ENCODE measurements at places on chromosomes 3 and 15.
A peak's percentile ranks its signal among the peaks of the same experiment; 100 is the strongest.

DNA sequence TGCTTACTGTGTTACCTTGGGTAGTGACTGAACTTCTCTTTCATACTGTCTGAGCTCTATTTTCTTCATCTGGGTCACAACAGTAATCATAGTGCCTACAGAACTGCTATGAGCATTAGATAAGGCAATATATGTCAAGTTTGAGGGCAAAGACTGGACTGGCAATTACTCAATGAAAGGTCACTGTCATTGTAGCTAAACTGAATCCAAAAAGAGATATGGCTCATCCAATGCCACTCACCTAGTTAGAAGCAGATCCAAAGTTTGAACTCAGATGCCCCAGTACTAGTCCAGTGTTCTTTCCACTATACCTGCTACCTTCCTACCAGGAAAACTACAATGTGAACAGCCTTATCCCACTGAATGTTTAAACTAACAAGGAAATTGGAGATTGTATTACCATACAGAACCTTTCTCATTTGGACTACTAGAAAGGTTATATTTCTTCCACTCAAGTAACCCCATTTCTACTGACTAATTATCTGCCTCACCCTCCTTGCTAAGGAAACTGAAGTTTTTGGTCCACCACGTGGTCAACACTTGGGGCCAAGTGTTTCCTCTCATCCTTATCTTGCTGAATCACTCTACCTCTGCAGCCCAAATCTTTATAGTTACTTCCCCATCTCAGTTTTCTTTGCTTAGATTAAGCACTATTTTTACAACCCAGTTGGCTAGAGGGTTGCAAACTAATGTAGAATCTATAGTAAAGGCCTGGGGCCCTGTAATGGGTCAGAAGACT is 202.3 kb upstream of the LPP start:
- peaks cover 19% of the 10 kb centered on the region for H3K4me1 ChIP-seq
- no peaks in the 10 kb centered on the region for H3K36me3 ChIP-seq
- no peaks in the 10 kb centered on the region for H3K27me3 ChIP-seq
- H3K4me3 ChIP-seq = no peak overlapping the region
- no peak overlapping the region for H3K27ac ChIP-seq

DNA sequence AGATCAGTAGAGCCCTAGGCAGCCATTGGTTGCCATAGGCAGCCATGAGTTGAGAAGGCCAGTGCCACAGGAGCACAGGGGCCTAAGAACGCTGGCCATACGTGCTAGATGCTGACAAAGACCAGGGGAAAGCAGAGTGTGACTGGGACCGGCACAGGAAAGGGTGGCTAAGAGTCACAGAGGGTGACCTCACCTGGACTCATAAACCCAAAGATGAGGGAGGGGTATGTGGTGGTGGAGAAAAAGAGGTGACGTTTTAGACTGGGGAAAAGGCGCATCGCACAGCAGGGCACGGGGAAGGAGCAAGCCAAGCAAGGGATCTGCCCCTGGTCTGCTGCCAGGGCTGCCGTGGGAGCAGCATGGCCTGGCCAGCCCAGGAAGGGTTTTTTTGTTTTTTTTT is 122.5 kb downstream of the VGLL4 start:
- H3K27ac ChIP-seq = no peak overlapping the region

DNA sequence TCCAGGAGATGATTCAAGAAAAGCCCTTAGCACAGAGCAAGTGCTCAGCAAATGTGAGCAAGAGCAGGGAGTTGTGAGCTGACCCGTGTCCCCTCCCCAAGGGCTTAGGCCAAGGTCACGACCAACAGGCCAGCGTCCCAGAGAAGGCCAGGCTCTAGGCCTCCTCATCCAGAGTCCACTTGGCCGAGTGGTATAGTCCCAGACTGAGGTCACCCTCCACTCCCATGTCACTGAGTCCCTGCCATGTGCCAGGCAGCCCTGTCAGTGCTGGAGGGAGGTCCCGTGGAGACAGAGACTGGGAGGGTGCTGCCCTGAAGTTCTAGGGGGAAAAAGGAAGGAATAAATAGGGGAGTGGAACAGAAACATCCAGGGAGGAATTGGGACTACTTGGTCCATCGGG is 44.0 kb downstream of the TPRA1 start:
- no peak overlapping the region for H3K4me3 ChIP-seq
- no peaks in the 10 kb centered on the region for H3K4me1 ChIP-seq
- peak overlapping the region; percentile 79 for H3K27ac ChIP-seq
- H3K27me3 ChIP-seq = no peaks in the 10 kb centered on the region

GRCh38 chr3:68681766-68682165 is 250.6 kb downstream of the TAFA4 start:
- no peaks in the 10 kb centered on the region for H3K36me3 ChIP-seq
- no peak overlapping the region for H3K27ac ChIP-seq
- peaks cover 10% of the 10 kb centered on the region for H3K4me1 ChIP-seq
- H3K4me3 ChIP-seq = no peak overlapping the region

DNA sequence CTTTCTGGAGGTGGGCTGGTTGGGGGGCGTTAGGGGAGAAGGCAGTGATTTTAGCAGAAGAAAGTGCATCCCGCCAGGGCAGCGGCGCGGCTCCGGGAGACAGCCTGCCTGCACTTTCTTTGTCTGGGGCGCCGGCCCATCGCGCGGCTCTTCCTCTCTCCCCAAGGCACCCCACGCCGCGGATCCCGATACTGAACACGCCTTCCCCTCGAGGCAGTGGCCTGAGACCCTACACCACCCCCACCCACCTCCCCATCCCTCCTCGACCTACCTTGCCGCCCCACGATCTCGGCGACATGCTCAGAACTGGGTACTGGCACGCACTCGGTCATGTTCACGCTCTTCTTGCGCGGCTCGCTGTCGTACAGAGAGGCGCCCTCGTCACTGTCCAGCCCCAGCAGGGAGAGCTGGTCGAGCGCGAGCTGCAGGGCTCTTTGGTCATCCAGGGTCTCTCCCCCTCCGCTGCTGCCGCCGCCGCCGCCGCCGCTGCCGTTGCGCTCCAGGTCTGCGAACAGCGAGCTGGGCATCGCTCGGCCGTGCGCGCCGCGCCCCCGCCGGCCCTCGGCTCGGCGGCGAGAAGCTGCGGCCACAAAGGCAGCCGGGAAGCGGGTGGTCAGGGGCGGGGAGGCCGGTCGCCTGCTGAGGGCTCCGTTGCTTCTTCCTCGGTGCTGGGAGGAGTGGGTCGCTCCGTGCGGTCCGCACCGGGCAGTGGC is 483 bp downstream of the MEX3B start:
- peak overlapping the region; percentile 79 for H3K4me3 ChIP-seq
- DNase-seq = peak; percentile 68
- H3K27ac ChIP-seq = peak overlapping the region; percentile 77
- peaks cover 25% of the 10 kb centered on the region for H3K4me1 ChIP-seq
- no peaks in the 10 kb centered on the region for H3K36me3 ChIP-seq
- no peaks in the 10 kb centered on the region for H3K27me3 ChIP-seq

- no peaks in the 10 kb centered on the region for H3K27me3 ChIP-seq
- H3K36me3 ChIP-seq = no peaks in the 10 kb centered on the region
- H3K4me1 ChIP-seq = no peaks in the 10 kb centered on the region
- H3K27ac ChIP-seq = no peak overlapping the region
- no peak for DNase-seq
Measured at GRCh38 chr3:153440311-153440710, 278.3 kb downstream of the RAP2B start.

DNA sequence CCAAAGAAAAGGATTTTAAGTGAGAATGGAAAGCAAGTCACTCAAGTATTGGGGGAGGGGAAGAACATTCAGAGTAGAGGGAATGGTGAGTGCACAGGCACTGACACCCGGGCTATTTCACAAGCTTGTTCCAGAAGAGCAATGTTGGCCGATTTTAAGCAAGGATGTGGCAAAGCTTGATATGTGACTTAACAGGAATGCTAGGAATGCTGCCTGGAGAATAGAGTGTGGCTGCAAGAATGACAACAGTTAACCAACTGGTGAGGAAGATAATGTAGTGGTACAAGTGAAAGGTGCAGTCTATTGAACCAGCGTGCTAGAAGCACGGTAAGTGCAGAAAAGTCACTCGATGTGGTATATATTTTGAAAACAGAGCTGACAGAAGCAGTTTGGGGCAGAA is 6.2 kb upstream of the CCDC80 start:
- no peak for DNase-seq
- no peaks in the 10 kb centered on the region for H3K36me3 ChIP-seq
- no peaks in the 10 kb centered on the region for H3K27me3 ChIP-seq
- peak overlapping the region; percentile 2 for H3K27ac ChIP-seq
- H3K4me1 ChIP-seq = peaks cover 17% of the 10 kb centered on the region

- H3K4me3 ChIP-seq = peak overlapping the region; percentile 91
- peak overlapping the region; percentile 85 for H3K27ac ChIP-seq
- H3K36me3 ChIP-seq = no peaks in the 10 kb centered on the region
Measured at GRCh38 chr3:186932281-186933181, 2.2 kb downstream of the ST6GAL1 start.

- no peak for DNase-seq
- H3K4me1 ChIP-seq = no peaks in the 10 kb centered on the region
- H3K36me3 ChIP-seq = no peaks in the 10 kb centered on the region
Measured at GRCh38 chr3:190747571-190747970, 114.9 kb downstream of the GMNC start.

GRCh38 chr3:50246517-50246954 is 10.5 kb downstream of the GNAI2 start:
- H3K4me1 ChIP-seq = no peaks in the 10 kb centered on the region
- no peak for DNase-seq
- peak overlapping the region; percentile 86 for H3K27ac ChIP-seq
- peak overlapping the region; percentile 49 for H3K4me3 ChIP-seq
- no peaks in the 10 kb centered on the region for H3K36me3 ChIP-seq
- H3K27me3 ChIP-seq = no peaks in the 10 kb centered on the region

DNA sequence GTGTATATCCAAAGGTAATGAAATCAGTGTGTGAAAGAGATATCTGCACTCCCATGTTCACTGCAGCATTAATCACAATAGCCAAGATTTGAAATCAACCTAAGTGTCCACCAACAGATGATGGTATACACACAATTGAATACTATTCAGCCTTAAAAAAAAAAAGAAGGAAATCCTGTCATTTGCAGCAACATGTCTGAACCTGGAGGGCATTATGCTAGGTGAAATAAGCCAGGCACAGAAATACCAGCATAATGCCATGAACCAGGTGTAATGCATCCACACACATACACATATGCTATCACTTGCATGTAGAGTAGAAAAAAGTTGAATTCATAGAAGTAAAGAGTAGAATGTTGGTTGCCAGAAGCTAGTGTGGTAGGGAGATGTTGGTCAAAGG is 18.4 kb upstream of the NR1I2 start:
- no peaks in the 10 kb centered on the region for H3K27me3 ChIP-seq
- no peaks in the 10 kb centered on the region for H3K4me1 ChIP-seq
- H3K36me3 ChIP-seq = no peaks in the 10 kb centered on the region

GRCh38 chr3:31562525-31562924 is 29.8 kb downstream of the STT3B start:
- no peaks in the 10 kb centered on the region for H3K27me3 ChIP-seq
- H3K36me3 ChIP-seq = no peaks in the 10 kb centered on the region
- H3K4me1 ChIP-seq = no peaks in the 10 kb centered on the region
- no peak overlapping the region for H3K4me3 ChIP-seq

GRCh38 chr3:183481582-183481981 is 53.2 kb upstream of the MCF2L2 start:
- no peaks in the 10 kb centered on the region for H3K36me3 ChIP-seq
- peaks cover 9% of the 10 kb centered on the region for H3K27me3 ChIP-seq
- no peaks in the 10 kb centered on the region for H3K4me1 ChIP-seq
- no peak overlapping the region for H3K4me3 ChIP-seq

- H3K4me1 ChIP-seq = no peaks in the 10 kb centered on the region
- H3K27ac ChIP-seq = no peak overlapping the region
- no peak for DNase-seq
- H3K36me3 ChIP-seq = no peaks in the 10 kb centered on the region
Measured at GRCh38 chr15:94417501-94418293, 186.3 kb downstream of the MCTP2 start.

DNA sequence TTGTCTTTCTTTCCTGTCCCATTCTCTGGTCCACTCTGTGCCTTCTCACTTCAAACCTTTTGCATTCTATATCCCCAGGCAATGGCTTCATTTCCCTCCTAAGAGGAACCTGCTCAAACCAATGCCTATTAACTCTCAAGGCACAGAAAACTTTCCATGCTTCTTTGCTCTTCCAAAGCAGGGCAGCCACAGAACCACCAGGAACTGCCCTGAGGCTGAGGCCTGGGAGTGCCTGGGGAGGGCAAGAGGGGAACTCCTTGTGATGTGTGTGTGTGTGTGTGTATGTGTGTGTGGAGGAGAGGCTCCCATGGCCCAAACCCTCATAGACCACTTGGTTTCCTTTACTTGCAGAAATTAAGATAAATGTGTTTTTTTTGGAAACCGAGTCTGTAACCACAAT is 14.1 kb upstream of the PGPEP1L start:
- H3K36me3 ChIP-seq = no peaks in the 10 kb centered on the region
- no peaks in the 10 kb centered on the region for H3K4me1 ChIP-seq
- no peak for DNase-seq
- H3K27ac ChIP-seq = no peak overlapping the region

- H3K4me1 ChIP-seq = no peaks in the 10 kb centered on the region
- H3K27ac ChIP-seq = no peak overlapping the region
- H3K27me3 ChIP-seq = no peaks in the 10 kb centered on the region
- DNase-seq = no peak
- no peaks in the 10 kb centered on the region for H3K36me3 ChIP-seq
Measured at GRCh38 chr15:46126581-46126980, 491.8 kb downstream of the SQOR start.

- peaks cover 10% of the 10 kb centered on the region for H3K36me3 ChIP-seq
- H3K27me3 ChIP-seq = no peaks in the 10 kb centered on the region
- H3K4me1 ChIP-seq = no peaks in the 10 kb centered on the region
- no peak for DNase-seq
Measured at GRCh38 chr3:119864476-119864875, 82.6 kb downstream of the NR1I2 start.

DNA sequence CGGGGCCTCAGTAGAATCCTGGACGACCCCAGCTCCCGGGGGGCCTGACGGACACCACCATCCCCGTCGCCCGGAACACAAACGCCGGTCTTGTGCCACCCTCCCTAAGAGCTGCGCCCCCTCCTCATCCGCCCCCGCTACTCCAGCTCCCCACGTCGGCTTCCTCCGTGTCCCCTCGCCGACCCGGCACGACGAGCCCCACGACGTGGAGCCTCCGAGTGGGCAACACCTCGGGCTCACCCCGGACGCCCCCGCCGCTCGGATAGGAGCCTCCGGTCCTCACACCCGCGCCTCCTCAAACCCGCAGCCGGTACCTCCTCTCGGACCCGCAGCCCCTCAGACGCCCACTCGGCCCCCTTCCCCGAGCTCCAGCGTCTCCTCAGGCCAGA is 525 bp downstream of the NPTN start:
- no peaks in the 10 kb centered on the region for H3K36me3 ChIP-seq
- H3K4me1 ChIP-seq = no peaks in the 10 kb centered on the region
- H3K27ac ChIP-seq = peak overlapping the region; percentile 98
- no peaks in the 10 kb centered on the region for H3K27me3 ChIP-seq
- DNase-seq = peak; percentile 24
- H3K4me3 ChIP-seq = peak overlapping the region; percentile 92

DNA sequence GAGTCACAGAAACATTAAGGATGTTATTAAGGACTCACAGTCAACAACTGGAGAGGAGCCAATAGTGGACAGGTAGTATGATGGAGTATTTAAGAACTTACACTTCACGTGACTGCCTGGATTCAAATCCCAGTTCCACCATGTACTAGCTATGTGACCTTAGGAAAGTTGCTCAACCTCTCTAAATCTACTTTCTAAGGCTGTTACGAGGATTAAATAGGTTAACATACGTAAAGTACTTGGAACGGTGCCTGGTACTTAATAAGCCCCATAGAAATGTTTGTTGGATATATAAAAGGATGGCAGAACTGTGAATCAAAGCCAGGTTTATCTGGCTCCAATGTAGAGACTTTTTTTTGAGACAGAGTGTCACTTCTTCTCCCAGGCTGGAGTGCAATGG is 24.4 kb downstream of the THRB start:
- no peaks in the 10 kb centered on the region for H3K27me3 ChIP-seq
- no peak overlapping the region for H3K4me3 ChIP-seq
- no peak for DNase-seq
- H3K36me3 ChIP-seq = no peaks in the 10 kb centered on the region
